NCI-H2171 (cell line): ENCODE measurements at places on chromosomes 12 and 14.
A peak's percentile ranks its signal among the peaks of the same experiment; 100 is the strongest.

DNA sequence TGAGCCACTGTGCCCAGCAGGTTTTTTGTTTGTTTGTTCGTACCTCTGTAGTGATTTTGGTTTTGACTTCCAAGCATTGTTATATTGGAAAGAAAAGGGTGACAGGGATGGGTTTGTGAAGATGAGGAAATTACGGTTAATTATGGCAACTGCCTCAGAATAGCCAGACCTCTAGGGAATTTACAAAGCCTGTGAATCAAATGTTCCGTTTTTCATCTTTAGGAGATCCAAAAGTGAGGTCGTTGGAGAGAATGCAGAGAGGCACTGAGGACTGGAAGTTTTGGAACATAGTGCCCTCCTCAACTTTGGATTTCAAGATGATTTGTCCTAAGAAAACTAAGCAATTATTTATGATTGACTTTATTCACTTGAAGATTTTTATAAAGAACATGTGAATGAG, 54.5 kb upstream of the EVL start:
- DNase-seq: no peak

- no peak for DNase-seq
These were observed 16.8 kb downstream of the ATP5MC2 start for GRCh38 chr12:53659011-53659551.

GRCh38 chr12:93127582-93128331, 198.7 kb upstream of the EEA1 start:
- DNase-seq: peak; percentile 34

DNA sequence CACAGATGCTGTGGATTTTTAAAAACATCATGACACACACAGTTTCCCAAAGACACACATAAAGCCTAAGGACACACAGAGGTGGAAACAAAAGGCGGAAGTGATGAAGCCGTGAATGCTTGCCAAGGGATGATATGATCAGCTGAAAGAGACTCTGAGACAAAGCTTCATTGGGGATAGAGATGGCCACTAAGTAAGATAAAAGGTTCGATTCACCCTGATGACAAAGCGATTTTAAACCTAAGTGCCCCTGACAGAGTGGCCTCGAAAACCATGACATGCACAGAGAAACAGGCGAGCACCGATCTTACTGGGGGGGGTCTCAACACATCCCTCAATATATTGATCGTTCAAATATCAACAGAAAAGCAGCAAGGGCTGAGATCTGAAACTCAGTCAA, 20.3 kb upstream of the EIF5 start:
- no peak for DNase-seq

- DNase-seq: no peak
These were observed 208.5 kb downstream of the CHST11 start for GRCh38 chr12:104665296-104665695.

DNA sequence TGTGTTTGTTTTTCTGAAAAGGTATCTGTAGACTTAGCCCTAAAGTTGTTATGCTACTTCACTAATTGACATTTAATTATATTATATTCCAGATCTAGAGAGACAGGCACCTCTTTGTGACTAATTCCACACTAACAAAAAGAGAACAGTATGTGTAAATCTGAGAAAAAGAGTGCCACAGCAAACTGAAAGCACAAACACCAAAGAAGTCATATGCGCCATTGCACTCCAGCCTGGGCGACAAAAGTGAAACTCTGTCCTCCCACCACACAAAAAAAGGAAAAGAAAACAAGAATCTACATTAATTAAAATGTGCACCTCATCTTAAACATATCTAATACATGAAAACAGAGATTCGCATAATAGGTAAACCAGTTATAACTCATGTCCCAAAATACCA, 4.4 kb upstream of the CSRNP2 start:
- DNase-seq: no peak

GRCh38 chr14:95808371-95808770, 68.3 kb upstream of the TUNAR start:
- no peak for DNase-seq

DNA sequence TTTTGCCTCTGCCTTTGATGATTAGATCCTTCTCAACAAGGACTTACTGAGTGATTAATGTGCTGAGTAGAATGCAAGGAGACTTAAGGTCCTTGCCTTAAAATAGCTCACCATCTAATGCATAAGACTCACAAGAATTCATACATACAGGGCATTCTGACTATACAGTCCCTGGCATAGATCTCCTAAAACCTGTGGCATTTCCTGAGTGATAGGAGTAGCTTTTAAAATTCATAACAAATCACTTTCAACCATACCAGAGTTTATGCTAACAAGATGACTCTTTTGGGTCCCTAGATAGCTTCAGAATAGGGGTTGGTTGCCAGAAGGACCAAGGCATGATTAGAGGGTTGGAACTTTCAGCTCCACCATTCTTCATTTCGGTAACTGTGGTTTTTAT, 48.8 kb downstream of the STXBP6 start:
- DNase-seq: no peak

DNA sequence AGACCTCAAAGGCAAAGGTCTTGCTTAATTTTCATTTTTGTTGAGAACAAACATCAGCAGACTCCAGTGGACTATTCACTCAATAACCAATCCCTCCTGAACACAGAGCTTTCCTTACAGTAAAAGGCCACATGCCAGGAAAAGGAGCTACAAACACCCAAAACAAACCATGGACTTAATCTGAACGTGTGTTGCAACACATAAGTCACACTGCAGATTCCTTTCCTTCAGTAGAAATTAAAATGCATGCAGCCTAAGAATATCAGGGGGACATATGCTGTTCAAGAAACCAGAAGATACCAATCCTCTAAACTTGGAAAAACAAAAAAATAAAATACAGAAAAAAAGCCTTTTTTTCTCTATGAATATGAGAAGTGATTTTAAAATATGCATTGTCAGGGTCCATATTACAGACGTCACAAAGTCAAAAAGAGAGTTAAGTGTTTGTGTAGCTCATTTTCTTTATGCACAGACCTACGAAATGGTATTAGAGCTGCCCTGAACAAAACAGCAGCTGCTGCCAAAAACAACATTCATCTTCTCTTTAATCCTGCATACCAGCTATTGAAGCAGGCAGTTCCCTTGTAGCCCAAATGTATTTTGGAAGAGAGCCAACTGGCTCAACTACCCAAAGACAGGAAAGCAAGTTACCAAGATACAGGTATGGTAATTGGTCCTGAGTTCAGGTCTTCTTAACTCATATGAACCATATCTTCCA, 26.2 kb downstream of the KITLG start:
- DNase-seq: no peak

DNA sequence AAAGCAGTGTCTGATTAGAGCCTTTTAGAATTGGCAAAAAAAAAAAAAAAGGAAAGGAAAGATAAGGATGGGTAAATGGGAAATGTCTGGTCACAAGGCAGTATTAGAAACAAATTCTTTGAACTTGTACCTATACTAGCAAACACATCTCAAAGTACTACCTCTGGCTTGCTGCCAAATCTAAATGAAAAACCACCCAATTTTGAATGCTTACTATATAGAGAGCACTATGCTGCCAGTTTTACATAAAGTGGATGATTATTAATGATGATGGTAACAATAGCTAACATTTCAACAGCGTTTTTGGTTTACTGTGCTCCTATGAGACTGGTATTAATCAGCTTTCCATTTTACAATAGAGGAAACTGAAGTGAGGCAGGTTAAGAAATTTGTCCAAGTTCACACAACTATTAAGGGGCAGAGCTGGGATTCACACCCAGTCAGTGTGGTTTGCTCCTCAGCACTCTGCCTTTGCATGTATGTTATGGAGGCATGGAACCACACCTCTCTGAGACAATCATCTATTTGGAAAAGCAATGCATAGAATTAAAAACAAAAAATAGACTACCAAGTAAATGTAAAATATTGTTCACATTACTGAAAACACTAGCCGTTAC, 34.2 kb downstream of the ATP2B1 start:
- DNase-seq: no peak

- no peak for DNase-seq
These were observed 205.1 kb upstream of the GZMB start for GRCh38 chr14:24838945-24839616.

DNA sequence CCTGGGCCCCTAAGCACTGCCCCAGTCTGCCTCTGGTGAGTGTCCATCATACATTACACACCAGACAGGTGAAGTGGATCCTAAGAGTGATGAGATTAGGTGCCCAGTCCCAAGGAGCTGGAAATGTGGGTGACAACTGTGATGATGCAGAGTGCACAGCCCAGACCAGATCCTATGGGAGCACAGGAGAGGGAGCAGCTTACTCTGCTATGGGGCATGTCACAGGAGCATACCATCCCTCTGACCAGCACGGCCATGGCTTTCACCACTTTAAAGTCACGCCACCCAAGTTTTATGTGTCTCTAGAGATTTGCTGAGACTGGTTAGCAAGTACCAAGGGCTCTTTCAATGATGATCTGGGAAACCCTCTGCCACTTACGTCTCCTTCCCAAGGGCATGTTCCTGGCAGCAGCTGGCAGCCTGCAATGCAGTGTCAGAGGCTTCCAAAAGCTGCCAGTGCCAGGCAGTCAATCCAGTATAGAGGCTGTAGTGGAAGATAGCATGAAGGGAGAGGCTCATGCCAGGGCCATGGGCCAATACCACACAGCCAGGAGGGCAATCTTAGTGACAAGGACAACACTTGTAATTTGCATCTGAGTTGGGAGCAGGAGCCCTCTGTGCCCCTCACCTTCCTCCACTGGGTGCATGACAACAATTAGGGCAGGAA, 40.2 kb downstream of the STAB2 start:
- DNase-seq: no peak

GRCh38 chr14:96626121-96626768, 124.1 kb downstream of the PAPOLA start:
- no peak for DNase-seq

- DNase-seq: no peak
These were observed 34.8 kb downstream of the HIGD1C start for GRCh38 chr12:50986966-50987737.

- no peak for DNase-seq
These were observed 7.6 kb downstream of the ACTN1 start for GRCh38 chr14:68971411-68972035.

- peak; percentile 74 for DNase-seq
These were observed 84.4 kb downstream of the VWF start for GRCh38 chr12:6039894-6040601.
